Smooth muscle cell of trachea (primary cell): ENCODE measurements at places on chromosomes 2 and 18. TPM values are rescaled to one million over a fixed set of nuclear protein-coding genes. Genes with fewer than 3 reads are reported as not detected.

MOGAT1 gene
- not detected in 2 replicates for total RNA-seq

KLHL14 gene
- not detected in 2 replicates for total RNA-seq

ITM2C gene
- total RNA-seq, result 63.4 and 97.1 TPM in 2 replicates

REG3A gene
- not detected in 2 replicates for total RNA-seq

ARHGEF33 gene
- total RNA-seq, result 0.29 and 0.33 TPM in 2 replicates

ALMS1 gene
- total RNA-seq, result 14.4 and 17.0 TPM in 2 replicates

LYG1 gene
- 0.17 and 0.73 TPM in 2 replicates for total RNA-seq

POTEC gene
- total RNA-seq, result not detected in 2 replicates

MERTK gene
- 0.29 and 0.99 TPM in 2 replicates for total RNA-seq

DSC2 gene
- under 0.01 TPM in 1 of 2 replicates, not detected in the other for total RNA-seq

UGT1A5 gene
- not detected in 2 replicates for total RNA-seq

AGXT gene
- not detected in 2 replicates for total RNA-seq

GPR45 gene
- total RNA-seq, result not detected in 2 replicates

HNMT gene
- total RNA-seq, result 20.8 and 45.4 TPM in 2 replicates

SCN3A gene
- total RNA-seq, result 0.50 and 1.3 TPM in 2 replicates

MYO7B gene
- under 0.01 TPM in 1 of 2 replicates, not detected in the other for total RNA-seq

DES gene
- total RNA-seq, result 1.6 and 6.3 TPM in 2 replicates

NAT8 gene
- not detected in 2 replicates for total RNA-seq

TOGARAM2 gene
- total RNA-seq, result 0.17 and 0.29 TPM in 2 replicates

EFR3B gene
- total RNA-seq, result 0.73 and 0.83 TPM in 2 replicates

ALPG gene
- total RNA-seq, result not detected in 2 replicates
